Regular cardiac myocyte (primary cell): ENCODE measurements at places on chromosomes 4 and X. TPM values are rescaled to one million over a fixed set of nuclear protein-coding genes. Genes with fewer than 3 reads are reported as not detected.

Gene PCYT1B
- total RNA-seq: under 0.01 TPM in 2 replicates

Gene ZNF630
- 1.2 and 3.4 TPM in 2 replicates for total RNA-seq

Gene SLC10A4
- total RNA-seq: 0.28 TPM in 1 of 2 replicates, not detected in the other

Gene ADH1B
- total RNA-seq: 0.38 and 0.85 TPM in 2 replicates

Gene UNC5C
- total RNA-seq: 4.4 and 4.8 TPM in 2 replicates

Gene DDIT4L
- total RNA-seq: 4.6 and 6.2 TPM in 2 replicates
